LoVo (cell line): ENCODE measurements at places on chromosomes 4 and X.
A peak's percentile ranks its signal among the peaks of the same experiment; 100 is the strongest.

GRCh38 chrX:23901060-23901459 is 6.7 kb downstream of the APOO start:
- DNase-seq = peak; percentile 50

GRCh38 chrX:95156566-95156965 is 1482.6 kb downstream of the FAM133A start:
- no peak for DNase-seq

DNA sequence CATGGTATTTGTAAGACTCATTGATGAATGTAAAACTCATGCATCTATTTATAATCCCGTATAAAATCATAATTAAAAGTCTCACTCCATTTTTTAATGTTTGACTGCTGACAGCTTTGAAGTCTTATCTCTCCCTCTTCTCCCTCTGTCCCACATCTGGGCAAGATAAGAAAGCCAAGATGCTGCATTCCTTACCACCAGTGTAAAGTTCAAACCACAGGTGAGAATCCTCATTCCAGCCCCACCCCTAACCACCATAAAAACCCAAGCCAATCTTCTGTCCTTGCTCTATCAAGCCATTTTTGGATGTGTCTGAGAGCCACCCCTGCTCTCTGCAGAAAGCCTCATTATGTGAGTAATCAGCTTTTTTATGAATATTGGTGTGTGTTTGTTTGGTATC is 59.3 kb upstream of the MAGED1 start:
- no peak for DNase-seq

DNA sequence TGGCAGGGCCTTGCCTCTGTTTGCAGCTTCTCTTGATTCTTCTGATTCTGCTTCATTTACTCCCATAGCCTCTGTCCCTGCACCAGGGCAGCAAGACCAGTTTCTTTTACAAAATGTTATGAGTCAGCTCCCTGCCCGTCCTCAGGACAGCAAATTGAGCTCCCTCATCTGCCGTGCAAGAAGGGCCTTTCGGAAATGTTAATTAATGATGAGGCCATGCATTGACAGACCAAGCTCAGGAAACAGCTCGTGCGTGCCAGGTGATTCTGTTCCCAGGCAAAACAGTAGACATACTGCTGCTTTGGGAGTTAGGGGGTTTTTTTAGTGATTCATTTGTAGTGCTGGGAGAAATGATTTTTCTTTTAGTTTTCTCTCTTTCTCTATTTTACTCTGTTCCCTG is 231.7 kb downstream of the FBXW7 start:
- no peak for DNase-seq

GRCh38 chrX:42140320-42140719 is 217.0 kb upstream of the CASK start:
- no peak for DNase-seq

GRCh38 chr4:87005690-87006425 is 71.0 kb downstream of the AFF1 start:
- no peak for DNase-seq
